PC-3 (cell line): ENCODE measurements at places on chromosomes 16 and 17. TPM values are rescaled to one million over a fixed set of nuclear protein-coding genes. Genes with fewer than 3 reads are reported as not detected.

The SARM1 gene
- 6.7 and 8.4 TPM in 2 replicates for total RNA-seq

The ZNF689 gene
- total RNA-seq = 6.0 and 6.9 TPM in 2 replicates

The CCDC137 gene
- 49.9 and 71.0 TPM in 2 replicates for total RNA-seq

The CSH1 gene
- not detected in 2 replicates for total RNA-seq

The CCL3 gene
- total RNA-seq = not detected in 2 replicates
